ENCODE measurements at places on chromosomes 3 and 15.

- no peak for DNase-seq
Observed at GRCh38 chr3:66039590-66039887, 821 bp upstream of the MAGI1 start.

DNA sequence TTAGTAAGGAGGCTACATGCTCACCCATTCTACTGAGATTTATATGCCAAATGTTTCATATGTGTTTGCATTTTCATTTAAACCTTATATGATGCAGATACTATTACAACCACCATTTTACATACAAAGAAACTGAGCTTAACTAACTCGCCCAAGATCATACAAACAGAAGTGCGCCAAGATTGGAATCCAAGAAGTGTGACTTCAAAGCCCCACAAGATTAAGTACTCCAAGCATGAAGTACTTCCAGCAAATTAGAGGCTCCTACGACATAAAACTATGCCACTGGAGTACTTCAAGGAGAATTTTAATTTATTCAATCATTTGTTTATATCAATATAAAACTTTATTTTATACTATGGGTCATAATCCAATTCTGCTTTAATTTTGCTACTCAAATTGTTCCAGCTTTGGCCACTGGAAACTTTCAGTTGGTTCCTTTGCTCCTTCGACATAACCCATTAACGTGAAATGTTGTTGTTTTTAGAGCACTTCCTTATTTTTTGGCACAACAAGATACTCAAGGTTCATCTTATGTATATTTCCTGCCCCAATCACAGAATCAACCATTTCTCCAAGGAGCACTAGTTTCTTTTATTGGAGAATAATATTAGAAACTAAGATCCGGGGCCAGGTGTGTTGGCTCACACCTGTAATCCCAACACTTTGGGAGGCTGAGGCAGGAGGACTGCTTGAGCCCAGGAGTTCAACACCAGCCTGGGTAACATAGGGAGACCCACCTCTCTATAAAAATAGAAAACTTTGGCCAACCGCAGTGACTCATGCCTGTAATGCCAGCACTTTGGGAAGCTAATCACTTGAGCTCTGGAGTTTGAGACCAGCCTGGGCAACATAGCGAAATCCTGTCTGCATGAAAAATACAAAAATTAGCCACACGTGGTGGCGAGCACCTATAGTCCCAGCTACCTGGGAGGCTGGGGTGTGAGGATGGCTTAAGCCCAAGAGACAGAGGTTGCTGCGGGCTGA is 10.4 kb downstream of the INO80 start:
- no peak for DNase-seq

DNA sequence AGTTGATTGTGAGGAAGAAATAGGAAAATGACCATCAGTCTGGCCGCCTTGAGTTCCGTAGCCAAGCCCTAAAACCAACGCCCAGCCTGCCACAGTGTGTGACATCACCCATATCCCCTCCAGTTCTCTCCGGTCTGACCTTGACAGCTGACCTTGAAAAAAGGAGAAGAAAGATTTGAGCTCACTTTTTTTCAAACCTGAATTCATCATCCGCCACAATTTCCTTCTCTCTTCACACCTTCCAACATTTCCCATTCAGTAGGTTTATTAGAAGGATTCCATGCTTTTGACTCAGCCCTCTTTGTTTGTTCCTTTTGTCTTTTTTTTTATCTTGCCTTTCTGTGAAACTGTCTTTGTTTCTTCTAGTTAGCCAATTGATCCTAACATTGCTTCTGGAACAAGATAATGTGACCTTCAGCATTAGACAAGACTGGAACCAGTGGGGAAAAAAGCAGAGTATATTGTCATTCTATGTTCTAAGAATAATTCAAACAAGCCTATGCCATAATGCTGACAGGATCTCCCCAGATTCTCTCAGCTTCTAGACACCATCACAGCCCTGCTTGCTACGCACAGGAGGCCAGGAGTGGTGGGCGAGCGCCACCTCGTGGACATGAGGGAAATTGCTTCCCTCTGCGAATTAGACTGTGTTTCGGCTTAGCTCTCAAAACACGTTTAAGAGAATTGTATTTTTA is 283.1 kb downstream of the FGF12 start:
- DNase-seq, result peak; percentile 2

GRCh38 chr15:27248251-27248650 is 277.3 kb downstream of the GABRG3 start:
- DNase-seq, result no peak

DNA sequence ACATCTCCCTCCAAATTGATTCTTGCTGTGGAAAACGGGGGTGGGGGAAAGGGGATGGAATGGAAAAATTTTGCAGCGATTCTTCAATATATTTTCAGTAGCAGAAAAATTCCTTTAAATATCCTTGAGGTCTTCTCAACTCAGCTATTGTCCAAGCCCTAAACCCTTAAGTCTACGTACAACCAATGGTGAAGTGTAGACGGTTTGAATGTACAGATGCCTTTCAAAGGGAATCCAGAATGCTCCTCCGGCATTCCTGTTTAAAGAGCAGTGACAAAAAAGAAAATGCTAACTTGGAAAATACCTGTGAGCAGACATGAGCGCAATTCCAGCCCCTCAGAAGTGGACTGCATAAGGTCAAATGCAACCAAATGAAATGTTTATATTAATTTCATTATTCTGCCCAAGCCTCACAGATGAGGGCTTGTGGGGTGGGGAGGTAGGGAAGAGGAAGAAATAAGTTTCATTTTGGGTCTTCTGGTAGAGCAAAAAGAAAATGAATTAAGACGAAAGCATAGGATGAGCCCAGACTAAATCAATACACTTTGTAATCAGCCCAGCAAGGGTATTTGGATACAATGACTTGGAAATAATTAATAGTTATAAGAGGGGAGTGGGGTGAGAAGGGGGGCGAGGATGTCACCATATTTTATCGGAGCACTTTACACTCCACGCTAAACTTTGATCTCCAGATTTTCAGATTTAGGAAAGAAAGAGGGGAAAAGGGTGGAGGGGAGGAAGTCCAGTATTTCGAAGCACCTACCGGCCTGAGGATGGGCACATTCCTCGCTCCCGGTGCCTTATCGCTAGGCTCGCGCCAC is 2.7 kb downstream of the FOXP1 start:
- no peak for DNase-seq

DNA sequence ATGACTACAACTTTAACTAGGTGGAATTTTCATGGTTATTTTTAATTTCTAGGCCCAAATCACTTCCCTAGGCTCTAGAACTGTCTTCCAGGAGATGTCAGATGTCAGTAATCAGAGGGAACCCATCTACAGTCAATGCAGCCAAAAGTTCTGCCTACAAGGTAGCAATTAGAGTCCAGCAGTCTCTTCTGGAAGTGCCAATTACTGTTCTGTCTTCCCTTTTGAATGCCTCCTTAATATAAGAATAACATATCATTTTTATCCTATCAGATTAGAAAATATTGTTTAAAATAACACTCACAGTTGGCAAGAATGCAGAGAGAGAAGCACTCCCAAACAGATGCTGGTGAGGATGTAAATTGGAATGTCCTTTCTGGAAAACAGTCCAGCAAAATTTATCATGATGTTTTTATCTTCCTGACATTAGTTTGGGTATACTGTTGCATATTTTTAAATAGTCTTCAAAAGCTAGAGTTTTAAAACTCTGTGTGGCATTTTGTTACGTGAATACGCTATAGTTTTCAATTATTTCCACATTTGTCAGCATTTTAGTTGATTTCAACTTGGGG is 543.7 kb downstream of the FHIT start:
- DNase-seq, result no peak

DNA sequence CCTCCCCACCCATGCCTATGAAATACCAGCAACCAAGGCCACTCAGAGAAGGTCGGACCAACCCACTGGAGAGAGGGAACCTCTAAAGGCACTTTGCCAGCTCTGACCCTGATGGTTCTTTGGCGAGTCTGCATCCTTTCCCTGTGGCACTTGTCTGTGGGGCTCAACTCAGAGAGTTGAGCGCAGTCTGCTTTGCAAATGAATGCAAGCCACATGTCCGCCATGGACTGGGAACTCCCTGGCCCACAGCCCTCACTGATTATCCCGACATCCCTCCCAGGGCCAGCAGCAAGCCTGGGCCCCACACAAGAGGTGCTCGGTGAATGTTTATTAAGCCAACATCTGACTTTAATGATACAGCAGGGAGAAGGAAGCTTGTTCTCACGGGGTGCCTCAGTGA is 55.5 kb upstream of the HES1 start:
- DNase-seq, result no peak

DNA sequence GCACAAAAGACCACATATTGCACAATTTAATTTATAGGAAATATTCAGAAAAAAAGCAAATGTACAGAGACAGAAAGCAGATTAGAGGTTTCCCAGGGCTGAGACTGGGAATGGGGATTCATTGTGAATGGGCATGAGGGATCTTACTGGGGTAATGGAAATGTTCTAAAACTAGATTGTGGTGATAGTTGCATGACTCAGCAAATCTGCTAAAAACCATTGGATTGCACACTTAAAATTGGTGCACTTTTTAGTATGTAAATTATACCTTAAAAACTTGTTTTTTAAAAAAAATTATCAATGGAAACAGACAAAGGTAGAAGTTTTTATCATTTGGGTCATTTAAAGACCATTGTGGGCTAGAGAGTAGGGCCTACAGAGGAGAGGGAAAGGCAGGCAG is 230.6 kb downstream of the IL5RA start:
- DNase-seq, result no peak

DNA sequence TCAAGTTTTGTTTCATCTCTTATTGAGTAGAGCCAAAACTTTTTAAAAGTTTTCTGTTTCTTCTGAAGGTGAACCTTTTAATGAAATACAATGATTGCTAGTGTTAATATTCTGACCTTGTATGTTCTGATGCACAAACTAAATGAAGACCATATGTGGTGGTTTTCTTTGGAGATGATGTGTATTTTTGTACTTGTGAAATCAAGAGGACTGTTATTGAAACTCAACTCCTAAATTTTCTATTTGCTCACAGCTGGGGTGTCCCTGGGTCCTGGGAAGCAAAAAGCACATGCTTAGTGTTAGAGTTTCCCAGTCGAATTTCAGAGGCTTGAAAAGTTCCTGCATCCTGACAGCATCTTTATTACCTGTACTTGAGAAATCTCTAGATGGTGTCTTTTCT is 1185.8 kb upstream of the ALCAM start:
- DNase-seq, result no peak

- DNase-seq, result no peak
Observed at GRCh38 chr15:74010929-74011540, 16.5 kb downstream of the PML start.

- DNase-seq, result no peak
Observed at GRCh38 chr3:54836871-54837270, 91.0 kb downstream of the LRTM1 start.

- no peak for DNase-seq
Observed at GRCh38 chr3:85785766-85786165, 827.0 kb downstream of the CADM2 start.

DNA sequence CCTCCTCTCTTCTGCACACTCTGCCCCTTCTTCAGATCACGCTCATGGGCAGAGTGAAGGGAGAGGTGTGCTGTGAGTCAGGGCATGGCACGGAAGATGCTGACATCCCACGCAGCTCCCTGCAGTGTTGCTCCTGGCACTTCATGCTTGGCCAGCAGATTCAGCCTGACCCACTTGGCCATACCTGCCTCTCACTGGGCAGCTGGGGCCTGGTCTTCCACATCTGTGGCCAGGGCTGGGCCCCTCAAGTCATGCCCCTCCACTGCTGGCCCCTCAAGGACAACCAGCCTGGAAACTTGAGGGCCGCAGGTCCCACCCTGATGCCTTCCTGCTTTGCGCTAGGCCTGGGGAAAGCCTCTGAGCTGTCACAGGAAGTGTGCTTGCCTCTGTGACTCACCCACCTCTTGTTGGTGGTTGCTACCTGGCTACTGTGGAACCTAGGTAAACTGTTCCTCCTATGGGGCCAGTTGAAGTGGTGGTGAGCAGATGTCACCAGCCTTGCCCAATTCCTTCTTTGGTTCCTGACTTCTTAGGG is 48.7 kb downstream of the BSN start:
- peak; percentile 47 for DNase-seq

DNA sequence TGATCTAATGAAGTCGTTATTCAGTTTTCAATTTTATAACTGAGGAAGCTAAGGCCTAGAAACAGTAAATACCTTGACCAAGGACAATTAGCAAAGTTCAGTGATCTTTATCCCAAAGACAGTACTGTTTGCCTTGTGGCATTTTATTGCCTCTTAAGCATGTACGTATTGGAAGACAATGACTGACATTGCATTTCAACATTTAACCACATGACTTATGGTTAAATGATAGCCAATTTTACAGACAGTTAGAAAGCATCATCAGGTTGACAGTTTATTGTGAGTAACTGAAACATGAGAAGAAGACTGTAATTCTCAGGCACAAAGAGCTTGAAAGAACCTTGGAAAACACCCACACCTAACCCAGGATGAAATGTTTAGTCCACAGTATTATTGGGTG is 390.8 kb upstream of the ZNF385D start:
- DNase-seq, result no peak

- DNase-seq, result no peak
Observed at GRCh38 chr3:101217472-101218245, 102.7 kb downstream of the IMPG2 start.

DNA sequence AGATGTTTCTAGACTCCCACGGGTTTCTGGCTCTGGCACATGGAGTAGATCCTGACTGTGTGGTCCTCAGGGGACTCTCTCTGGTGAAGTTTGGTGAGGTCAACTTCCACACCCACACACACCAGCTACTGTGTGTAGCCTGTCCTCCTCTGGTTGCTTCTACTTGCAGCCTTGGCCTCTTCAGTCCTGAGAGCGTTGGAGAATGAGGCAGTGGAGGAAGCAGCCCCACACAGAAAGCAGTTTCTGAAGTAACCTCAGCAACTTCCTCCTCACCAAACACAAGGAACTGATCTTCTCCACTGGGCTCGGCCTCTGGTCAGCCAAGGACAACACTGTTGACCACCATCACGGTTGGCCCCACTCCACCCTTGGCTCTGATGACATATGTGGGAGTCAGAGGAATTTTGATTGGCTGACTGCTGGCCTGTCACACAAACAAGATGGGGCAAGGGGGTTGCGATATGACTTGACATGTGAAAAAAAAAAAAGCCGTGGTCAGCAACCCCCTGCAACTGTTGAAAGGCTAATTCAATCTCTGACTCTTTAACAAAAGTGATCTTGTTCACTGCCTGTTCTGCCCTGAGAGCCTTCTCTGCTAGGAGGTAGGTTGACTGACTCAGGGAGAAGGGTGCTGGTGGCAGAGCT is 19.6 kb downstream of the CD86 start:
- DNase-seq, result no peak

DNA sequence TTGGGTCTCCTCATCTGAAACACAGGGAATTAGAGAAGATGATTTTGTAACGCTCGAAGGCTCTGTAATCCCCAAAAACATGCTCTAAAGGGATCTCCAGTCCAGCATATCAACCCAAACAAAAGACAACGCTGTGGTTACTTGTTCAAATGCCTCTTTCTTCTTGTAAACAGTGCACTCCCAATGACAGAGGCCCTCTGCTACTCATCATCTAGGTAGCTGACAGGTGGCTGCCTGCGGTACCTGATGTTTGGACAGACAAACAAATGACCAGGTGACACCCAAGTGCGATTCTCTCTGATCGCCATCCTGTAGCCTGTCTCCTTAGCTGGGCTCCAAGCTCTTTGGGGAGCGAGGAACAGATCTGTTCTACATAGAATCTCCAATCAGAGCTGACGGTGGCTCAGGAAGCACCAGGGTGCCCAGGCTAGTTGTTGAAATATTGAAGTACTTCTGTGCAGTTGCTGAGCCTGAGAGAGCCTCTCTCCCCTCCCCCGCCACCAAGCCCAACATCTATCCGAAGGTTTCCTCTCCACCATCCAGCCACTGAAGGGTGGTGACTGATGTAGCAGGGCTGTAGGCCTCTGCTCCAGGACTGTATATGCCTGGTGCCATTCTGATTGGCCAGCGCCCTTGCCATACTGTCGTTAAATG is 238.7 kb downstream of the XXYLT1 start:
- DNase-seq, result no peak

GRCh38 chr15:49439678-49440395 is 16.8 kb downstream of the FGF7 start:
- no peak for DNase-seq
